ENCODE measurements at places on chromosomes 1 and 21.

GRCh38 chr1:53738205-53739108, 507 bp downstream of the GLIS1 start:
- no peak for DNase-seq

DNA sequence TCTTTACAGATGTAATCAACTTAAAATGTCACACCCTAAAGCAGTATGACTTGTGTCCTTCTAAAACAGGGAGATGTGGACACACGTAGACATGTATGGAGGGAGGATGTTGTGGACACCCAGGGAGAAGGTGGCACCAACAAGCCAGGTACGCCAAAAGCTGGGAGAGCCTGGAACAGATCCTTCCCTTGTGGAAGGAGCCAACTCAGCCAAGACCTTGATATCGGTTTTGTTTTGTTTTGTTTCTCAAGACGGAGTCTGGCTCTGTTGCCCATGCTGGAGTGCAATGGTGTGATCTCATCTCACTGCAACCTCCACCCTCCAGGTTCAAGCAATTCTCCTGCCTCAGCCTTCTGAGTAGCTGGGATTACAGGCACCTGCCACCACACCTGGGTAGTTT, 45.6 kb downstream of the CHAF1B start:
- no peak for DNase-seq

- DNase-seq = no peak
Measured at GRCh38 chr21:43910460-43910859, 45.4 kb downstream of the AGPAT3 start.

GRCh38 chr1:151920149-151920548, 10.8 kb upstream of the THEM4 start:
- no peak for DNase-seq
